Eye (tissue), 1 donor: ENCODE measurements at places on chromosomes 7 and 10.

DNA sequence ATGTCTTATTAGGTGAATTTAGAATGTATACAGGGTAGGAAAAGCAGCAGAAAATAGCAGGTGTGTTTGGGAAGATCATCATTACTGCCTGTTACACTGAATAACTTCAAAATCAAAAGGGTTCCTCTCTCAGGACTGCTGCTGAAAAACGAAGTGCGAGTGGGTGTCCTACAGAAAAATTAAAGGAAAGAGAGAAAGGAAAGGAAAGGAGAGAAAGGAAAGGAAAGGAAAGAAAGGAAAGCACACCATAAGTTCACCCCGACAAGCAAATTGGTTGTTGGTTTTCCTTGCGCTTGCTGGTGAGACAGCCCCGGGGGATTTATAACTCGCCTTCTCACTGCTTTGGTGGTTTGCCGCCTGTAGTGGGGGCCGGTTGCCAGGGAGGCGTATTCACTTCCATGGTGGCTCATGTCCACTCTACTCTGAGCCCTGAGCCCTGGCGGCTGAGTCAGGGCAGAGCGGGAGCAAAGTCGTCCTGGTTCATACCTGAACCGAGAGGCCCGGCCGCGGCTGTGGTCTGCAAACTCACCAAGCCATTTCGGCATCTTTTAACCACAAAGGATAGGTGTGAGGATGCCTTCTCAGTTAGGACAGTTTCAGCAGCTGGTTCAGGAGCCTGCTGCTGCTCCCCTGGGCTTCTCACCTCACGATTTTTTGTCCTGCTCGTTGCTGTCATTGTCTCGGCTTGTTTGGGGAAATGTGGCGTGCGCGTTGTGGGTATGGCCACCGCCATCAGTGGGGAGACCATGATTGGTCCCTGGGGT is 26.1 kb downstream of the INPP5A start:
- DNase-seq: no peak

GRCh38 chr10:92712016-92712889 is 22.5 kb downstream of the HHEX start:
- no peak for DNase-seq

DNA sequence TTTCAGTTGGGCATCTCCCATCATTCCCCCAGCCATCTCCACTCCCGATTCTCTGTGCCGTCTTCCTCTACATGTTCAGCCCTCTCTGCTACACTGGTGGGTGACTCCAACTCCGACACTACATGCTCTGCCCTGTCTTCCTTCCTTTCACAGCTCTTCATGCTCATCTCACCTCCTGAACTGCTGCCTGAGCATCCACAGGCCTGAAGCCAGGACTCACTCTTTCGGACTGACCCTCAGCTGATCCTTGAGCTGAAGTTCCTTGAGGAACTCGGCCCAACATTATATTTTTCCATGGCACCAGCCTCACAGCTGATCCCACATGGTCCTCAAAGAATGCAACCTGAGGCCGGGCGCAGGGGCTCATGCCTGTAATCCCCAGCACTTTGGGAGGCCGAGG is 538.4 kb downstream of the PTPRN2 start:
- no peak for DNase-seq

DNA sequence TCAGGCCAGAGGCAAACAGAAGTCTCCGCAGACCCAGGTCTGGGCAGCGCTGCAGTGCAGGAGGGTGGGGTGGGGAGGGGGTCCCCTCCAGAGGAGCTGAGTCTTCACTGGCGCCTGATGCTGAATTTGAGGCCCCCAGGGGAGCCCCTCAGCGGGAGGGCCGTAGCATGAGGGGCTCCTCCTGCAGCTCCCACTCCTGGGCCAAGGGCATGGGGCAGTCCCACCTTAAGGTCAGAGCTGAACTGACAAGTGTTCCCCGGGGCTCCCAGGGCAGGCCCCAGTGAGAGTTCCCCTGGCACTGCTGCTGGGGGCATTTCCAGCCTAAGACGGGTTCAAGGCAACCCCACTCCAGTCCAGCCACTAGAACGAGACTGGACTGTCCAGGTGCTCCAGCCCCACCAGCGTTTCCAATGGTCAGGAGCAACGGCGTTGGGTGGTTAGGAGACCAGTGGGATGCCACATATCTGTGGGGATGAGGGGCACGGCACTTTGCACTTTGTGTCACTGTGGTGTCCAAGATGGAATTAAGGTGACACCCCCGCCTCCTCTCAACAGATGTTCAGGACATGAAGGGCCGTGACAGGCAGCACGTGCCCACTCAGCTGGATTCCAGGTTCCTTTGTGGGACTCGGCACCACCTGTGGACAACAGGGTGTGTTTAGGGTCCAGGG is 139.1 kb downstream of the PTPRN2 start:
- DNase-seq: no peak

GRCh38 chr7:81690251-81690650 is 79.6 kb downstream of the HGF start:
- DNase-seq: no peak
